ENCODE measurements at places on chromosomes 2 and 18. TPM values are rescaled to one million over a fixed set of nuclear protein-coding genes. Genes with fewer than 3 reads are reported as not detected.

The UGT1A10 gene
- total RNA-seq: not detected

The GAL3ST2 gene
- not detected for total RNA-seq

The SERPINB13 gene
- total RNA-seq: 48.0 TPM

The ATP6V1C2 gene
- 0.90 TPM for total RNA-seq
